Astrocyte of the spinal cord (primary cell): ENCODE measurements at places on chromosomes 11 and 22.

DNA sequence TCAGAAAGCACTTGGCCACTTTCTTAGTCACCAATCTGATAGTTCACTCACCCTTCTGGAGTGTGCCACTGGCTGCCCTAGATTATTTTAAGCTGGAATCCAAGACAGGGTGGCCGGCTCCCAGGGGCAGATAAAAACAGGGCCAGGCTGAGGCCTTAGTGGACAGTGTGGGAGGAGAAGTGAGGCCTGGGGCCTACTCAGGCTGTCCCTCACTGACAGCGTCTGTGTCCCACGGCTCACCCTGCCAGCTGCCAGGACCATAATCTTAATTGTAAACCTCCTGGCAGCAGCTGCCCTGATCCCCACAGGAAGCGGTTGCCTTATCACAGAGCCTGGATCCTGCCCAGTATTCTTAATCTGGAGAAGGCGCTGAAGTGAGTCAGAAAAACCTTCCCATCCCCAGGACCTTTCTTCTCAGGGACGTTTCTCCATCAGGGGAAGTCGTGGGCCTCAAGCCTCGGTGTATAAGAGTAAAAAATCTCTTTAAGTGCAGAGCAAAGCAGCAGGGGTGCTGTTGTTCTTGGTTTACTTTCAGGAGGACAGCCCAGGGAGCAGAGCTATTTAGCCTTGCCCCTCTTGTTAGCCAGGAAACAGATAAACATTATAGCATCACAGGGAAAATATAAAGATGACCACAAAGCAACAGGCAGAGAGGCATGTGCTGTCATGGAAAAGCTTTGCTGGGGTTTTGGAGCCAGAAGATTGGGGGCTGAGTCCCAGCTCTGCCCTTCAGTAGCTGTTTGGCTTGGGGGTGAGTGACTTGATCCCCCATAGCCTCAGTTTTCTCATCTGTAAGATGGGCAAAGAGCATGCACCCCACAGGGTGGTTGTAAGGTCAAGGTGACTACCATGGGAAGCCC lies 39.6 kb downstream of the TSPAN18 start:
- peak; percentile 93 for DNase-seq

GRCh38 chr22:47041271-47042115 lies 279.0 kb downstream of the TBC1D22A start:
- no peak for DNase-seq

- DNase-seq: peak; percentile 32
These were observed 12.0 kb downstream of the GUCY1A2 start for GRCh38 chr11:107006076-107006833.

DNA sequence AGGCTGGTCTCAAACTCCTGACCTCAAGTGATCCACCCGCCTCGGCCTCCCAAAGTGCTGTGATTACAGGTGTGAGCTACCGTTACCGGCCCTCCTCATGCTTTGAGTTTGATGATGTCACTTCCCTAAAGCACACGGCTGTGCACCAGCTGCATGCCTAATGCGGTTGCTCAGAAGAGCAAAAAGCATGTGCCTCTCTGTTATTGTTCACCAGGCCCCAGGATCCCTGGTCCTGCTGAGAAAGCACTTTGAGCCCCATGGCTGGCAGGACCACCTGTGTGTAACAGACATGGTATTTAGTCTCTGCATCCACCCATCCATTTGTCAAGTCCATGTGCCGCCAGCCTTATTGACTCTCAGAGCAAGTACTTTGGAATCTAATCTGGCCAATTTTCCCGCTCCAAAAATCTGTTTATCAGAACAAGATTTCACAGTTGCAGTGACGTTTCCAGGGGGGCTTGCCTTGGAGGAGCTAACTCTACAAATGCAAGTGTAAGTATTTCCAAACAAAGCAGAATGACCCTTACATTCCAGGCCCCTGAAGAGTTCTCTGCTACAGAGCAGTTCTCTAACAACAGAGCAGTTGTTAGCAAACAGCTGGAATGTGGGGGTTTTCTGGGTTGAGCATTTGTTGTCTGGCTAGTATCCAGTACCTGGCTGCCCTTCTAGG lies 89.4 kb downstream of the LDLRAD3 start:
- DNase-seq: peak; percentile 65

GRCh38 chr22:36702842-36703215 lies 723 bp downstream of the CACNG2 start:
- DNase-seq: no peak

GRCh38 chr11:119089319-119089718 lies 4.6 kb downstream of the HMBS start:
- DNase-seq: no peak

DNA sequence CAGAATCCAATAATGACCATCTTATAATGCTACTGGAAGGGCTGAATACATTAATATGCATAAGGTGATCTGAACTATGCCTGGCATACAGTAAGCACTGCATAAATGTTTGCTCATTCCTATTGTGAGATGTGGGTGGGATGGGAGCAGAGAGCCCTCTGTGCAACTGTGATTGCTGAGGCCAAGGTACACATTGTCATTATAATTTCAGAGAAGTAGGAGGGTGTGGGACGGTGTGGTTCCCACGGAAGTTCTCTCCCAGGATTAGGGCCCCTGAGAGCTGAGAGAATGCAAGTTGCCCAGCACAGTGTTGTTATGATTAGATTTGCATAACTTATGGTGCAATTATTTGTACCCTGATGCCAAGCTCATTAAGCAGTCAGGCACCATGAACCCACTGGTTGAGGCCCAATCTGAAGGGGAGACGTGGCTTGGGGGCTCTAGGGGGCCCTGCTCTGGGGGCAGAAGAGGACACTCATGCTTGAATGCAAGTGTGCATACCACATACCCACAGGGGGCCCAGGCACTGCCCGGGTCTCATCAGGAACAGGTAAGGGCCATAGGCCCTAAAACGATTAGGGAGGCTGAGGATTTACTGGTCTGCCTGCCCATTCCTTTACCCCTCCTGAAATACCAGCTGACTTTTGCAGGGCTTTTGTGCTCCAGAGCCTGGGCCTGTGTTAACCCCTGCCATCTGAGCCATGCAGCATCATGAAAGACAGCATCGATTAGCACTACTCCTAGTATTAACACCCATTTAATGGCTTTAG lies 72.8 kb downstream of the THAP12 start:
- no peak for DNase-seq

DNA sequence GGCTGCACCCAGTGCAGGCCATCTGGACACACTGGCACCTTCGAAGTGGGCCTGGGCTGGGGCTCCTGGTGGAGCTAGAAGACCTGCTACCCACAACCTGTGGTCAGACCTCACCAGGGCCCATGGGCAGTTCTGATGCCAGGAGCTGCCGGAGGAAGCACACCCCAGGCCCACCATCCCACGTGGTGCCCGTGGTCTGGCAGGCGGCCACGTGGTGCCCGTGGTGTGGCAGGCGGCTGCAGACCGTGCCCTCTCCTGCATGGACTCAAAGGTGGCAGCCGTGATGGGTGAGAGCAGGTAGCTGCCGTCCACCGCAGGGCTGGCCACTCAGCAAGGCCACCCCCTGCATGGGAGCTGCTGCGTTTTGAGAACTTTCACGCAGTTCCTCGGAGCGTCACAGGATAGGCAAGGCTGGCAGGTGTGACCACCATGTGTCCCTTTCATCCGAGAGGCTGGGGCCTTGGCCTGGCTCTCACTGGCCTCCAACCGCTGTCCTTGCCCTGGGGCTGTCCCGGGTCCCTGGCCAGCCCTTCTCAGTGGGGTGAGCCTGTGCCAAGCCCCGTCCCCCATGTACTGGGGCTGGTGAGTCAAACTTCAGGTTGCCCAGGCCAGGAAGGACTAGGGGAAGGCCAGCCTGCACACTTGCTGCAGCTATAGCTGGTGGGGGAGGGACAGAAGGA lies 3.9 kb upstream of the IL17REL start:
- no peak for DNase-seq

GRCh38 chr22:37640591-37641560 lies 1.4 kb downstream of the SH3BP1 start:
- no peak for DNase-seq

DNA sequence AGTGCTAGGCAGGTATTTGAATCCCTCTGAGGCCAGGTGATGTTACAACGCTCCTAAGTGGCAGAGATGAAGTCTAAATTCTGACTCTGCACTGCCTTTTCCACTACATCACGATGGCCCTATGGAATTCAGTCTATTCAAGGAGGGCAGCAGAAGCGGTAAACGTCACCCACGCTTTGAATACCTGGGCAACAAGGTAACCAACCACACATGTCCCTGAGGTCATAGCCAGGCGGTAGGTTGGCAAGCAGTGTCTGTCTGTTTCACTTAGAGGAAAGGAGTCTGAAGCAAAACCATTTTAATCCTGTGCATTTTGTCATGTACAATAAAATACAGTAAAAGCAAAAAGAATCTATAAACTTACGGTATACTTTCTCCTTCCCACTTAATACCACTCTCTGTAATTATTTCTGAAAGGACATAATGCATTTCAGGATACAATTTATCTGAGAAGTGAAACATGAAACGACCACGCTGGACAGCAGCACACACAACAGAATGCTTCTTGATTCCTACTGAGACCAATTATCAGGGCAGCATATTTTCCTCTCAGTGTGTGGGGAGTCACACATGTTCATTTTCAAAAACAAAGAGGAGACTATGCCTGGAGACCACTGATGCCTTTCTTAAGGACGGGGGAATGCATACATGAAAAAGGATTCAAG lies 51.3 kb downstream of the PRDM10 start:
- DNase-seq: no peak

DNA sequence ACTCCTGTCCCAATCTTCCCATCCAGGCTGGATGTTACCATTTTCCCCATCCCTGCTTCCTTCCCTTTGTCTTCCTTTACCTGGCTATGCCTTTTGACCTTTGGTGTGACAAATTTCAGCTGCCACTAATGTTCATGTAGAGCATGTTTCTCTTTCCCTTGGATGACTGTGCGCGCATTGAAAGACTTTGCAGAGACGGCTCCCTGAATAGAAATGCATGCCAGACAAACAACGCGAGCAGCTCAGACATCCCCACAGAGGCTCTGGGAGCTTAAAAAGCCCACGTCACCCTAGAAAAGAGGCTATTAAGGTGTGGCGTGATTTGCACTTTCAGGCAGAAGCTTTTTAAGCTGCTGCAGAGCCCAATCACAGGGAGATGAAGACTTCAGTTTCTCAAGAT lies 202.0 kb downstream of the NTM start:
- no peak for DNase-seq

- DNase-seq: peak; percentile 3
These were observed 7.9 kb downstream of the GRAP2 start for GRCh38 chr22:39908737-39909136.

DNA sequence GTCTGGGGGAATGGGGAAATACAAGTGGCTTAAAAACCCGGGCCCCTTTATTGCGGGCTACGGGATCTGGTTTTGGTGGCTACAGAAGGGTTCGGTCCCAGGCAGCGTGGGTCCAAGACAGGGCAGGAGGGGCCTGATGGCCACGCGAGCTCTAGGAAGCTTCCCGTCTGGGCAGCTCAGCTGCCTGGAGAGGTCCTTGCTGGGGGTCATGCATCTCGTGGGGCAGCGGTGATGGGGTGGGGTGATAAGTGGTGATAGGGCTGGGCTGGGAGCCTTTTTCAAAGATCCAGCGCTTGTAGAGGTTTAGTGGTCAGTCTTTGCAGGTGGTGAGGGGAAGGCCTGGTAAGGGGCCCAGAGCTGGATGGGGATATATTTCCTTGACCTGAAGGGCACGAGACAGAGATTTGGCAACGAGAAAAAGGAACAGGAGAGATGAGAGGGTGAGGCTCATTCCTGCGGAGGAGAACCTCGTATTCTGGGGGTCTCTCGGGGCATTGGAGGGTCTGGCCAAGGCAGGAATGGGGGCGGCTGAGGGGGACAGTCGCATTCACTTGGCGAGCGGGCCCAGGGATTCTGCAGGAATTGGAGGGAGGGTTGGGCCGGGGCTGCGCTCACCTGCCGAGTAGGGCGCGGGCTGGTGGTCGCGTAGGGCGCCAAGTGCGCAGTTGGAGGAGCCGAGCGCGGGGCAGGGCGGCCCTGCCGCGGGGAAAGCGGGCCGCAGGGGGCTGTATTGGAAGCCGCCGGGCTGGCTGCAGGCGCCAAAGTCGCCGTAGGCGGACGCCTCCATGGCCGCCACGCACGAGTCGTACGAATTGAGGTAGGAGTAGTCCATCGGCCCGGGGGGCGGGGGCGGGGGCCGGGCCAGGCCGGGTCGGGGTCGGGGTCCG lies 560 bp downstream of the PHOX2A start:
- DNase-seq: no peak

DNA sequence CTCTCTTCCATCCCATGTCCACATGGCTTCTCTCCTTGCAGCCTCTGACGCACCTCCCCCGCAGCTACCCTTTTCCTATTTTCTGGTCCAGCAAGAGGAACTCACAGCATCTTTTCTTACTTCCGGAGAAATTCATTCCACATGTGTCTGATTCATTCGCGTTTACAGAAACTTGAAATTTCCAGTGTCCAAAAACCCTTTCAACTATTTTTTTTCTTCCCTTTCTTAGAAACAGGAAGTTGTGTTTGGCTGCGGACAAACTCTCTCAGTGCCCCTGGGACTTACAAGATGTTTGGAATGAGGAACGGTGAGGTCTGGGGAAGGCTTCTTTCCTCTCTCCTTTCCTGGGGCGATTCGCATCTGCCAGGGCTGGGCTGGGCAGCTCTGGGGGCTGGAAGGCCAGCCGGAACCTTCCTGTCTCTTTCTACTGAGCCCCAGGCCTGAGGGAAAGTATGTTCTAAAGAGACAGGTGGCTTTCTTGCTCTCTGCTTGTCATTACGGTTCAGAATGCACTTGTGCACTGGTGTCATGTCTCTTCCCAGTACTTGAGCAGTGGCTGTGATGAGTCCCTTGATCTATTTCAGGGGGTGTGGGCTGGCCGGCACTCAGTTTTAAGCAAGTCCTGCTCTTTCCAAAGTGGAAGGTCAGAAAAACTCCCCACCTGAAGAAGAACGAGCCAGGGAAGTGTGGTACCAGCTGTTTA lies 27.5 kb downstream of the ADAMTS8 start:
- DNase-seq: peak; percentile 68

DNA sequence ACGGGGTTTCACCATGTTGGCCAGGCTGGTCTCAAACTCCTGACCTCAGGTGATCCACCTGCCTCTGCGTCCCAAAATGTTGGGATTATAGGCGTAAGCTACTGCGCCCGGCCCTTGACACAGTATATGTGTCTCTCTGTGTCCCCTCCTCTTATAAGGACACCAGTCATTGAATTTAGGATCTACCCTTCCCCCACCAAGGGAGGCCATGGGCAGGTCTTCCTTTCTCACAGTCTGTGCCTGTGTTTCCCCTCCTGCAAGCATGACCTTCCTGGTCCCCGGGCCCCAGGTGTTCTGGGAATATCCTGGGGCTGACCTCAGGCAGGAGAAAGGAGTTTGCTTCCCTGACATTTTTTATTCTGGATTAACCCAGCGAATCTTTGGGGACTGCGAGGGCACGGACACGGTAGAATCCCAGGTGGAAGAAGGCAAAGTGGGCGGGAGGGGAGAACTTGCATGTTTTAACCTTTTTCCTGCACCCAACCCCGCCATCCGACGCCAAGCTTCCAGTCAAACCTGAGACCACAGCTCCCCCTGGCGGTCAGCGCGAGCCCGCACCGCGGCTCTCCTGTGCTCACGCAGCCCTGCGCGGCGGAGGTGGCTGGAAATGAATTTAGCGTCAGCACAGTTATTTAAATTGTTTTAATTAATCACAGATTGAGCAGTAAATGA lies 42.1 kb upstream of the ISX start:
- DNase-seq: peak; percentile 6

DNA sequence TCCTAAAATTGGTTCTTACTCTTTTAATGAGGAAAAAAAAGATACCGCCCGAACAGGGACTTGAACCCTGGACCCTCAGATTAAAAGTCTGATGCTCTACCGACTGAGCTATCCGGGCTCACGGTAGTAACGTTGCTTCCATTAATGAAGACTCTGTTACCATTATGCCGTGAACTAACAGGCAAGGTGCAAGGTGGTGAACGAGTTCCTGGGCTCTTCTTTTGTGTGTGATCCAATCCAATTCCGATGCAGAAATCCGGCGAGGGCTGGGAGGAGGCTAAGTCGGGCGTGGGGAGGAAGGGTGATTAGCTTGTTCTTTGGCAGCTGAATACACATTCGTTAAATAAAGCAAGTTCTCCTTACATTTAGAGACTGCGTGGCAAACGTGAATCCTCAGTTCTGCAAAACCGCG lies 49.0 kb downstream of the OR4D9 start:
- DNase-seq: peak; percentile 77
